ENCODE measurements at places on chromosomes 12 and 14.

GRCh38 chr12:45315462-45315861, 99.6 kb downstream of the ANO6 start:
- DNase-seq = no peak

- no peak for DNase-seq
Observed at GRCh38 chr14:45060551-45060950, 23.4 kb upstream of the PRPF39 start.

DNA sequence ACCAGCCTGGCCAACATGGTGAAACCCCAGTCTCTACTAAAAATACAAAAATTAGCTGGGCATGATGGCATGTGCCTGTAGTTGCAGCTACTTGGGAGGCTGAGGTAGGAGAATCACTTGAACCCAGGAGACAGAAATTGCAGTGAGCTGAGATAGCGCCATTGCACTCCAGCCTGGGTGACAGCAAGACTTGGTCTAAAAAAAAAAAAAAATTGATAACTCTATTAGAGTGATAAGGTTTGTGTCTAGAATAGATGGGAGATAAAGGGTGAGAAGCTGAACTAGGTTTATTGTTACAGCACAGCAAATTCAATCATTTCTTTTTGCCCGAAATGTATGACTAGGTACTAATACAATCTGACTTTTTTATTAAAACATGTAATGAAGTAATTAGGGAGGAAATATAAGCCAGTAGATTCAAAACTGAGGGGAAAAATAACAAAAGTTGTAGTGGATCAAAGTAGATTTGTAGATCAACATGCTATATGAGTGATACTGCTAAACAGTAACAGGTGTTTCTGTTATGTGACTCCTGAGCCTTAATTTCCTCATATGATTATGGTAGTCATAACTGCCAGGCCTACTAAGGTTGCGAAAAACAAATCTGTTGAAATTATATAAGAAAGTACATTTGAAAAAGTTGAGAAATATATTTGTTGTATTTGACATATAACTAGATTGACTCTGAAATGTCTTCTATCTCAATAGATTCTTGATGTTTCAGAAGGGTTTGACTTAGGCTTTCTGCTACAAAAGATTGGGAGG, 83.6 kb downstream of the WNK1 start:
- DNase-seq = no peak

DNA sequence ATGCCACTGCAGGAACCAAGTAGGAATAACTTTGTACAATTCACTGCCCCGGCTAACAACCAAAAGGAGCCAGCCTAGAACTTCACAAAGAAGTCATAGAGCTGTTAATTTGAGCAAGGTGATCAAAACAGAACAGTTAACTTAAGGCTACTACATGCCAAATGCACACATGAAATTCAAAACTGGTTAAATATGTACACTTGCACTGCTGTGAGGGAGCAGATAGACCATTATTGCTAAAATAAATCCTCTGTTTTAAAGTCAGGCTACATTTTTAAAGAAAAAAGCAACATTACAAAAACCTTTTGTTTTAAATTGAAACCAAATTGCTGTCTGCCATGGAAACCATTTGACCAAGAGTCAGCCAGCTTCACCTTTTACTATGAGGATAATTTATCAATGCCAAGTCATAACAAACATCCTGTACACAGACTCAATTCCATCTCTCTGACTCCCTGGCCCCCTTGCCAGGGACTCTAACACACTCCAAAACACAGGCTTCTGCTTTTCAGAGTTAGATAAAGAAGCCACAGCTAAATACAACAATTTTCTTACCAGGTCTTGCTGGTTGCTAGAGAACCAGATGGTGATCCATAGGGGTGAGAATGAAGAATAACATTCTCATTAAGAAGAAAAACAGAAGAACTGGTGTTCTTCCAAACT, 84.0 kb downstream of the LRP6 start:
- DNase-seq = no peak

GRCh38 chr12:33596061-33596460, 156.4 kb upstream of the SYT10 start:
- no peak for DNase-seq
